ENCODE measurements at places on chromosomes 6 and 20. TPM values are rescaled to one million over a fixed set of nuclear protein-coding genes. Genes with fewer than 3 reads are reported as not detected.

DNA sequence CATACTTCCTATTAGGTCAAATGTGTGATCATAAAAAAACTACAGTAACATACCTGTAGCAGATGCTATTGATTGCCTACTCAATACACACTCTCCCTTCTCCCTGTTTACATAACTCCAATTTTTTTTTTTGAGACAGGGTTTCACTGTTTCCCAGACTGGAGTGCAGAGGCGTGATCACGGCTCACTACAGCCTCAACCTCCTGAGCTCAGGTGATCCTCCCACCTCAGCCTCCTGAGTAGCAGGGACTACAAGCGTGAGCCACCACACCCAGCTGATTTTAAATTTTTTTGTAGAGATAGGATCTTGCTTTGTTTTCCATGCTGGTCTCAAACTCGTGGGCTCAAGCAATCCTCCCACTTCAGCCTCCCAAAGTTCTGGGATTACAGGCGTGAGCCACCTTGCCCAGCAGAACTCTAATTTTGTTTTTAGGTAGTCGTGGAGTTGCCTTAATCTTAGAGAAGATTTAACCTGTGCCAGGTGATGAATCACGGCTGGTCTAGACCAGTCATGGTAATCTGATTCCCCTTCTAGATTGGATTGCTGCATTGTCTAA, 14.0 kb upstream of the KIF3B start:
- H3K36me3 ChIP-seq, result no peaks in the 10 kb centered on the region
- H3K27me3 ChIP-seq, result no peaks in the 10 kb centered on the region
- DNase-seq, result no peak
- no peak overlapping the region for H3K4me3 ChIP-seq

GRCh38 chr6:113171882-113172281, 685.3 kb upstream of the MARCKS start:
- H3K36me3 ChIP-seq, result no peaks in the 10 kb centered on the region
- H3K27me3 ChIP-seq, result no peaks in the 10 kb centered on the region
- no peak overlapping the region for H3K27ac ChIP-seq

- H3K27ac ChIP-seq, result no peak overlapping the region
- no peaks in the 10 kb centered on the region for H3K4me1 ChIP-seq
- H3K4me3 ChIP-seq, result no peak overlapping the region
- H3K36me3 ChIP-seq, result no peaks in the 10 kb centered on the region
- no peaks in the 10 kb centered on the region for H3K27me3 ChIP-seq
These were observed 63.0 kb downstream of the RIPOR3 start for GRCh38 chr20:50628332-50628731.

DNA sequence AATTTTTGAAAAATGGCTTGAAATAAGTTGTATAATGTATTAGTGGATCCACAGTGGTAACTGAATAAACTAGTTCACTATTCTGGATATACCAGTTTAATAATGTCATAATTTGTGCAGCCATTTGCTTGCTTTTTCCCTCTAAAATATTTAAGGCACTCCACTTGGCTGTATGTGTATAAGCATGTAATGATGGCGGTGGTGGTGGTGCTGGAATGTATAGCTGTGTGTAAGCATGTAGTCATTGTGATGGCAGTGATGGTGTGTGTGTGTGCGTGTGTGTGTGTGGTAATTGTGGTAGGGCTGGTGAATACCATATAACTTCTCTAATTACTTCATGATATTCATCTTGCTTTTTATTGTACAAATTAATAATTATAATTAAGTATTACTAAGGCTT, 89.2 kb upstream of the HIVEP1 start:
- no peak overlapping the region for H3K4me3 ChIP-seq
- no peak for DNase-seq
- H3K36me3 ChIP-seq, result no peaks in the 10 kb centered on the region
- peaks cover 21% of the 10 kb centered on the region for H3K4me1 ChIP-seq
- H3K27me3 ChIP-seq, result no peaks in the 10 kb centered on the region

Gene EYS
- not detected for total RNA-seq
